ENCODE measurements at places on chromosomes 4 and X.

- no peaks in the 10 kb centered on the region for H3K27me3 ChIP-seq
- H3K36me3 ChIP-seq: peaks cover 5% of the 10 kb centered on the region
- peaks cover 25% of the 10 kb centered on the region for H3K4me1 ChIP-seq
- H3K4me3 ChIP-seq: peak within 1 kb of the TSS; percentile 100
Observed at GRCh38 chrX:47193475-47194193, at the start of gene UBA1. UBA1 (plus strand) TSS chrX:47193829; CDS start chrX:47198803, 4,974 bp downstream.

DNA sequence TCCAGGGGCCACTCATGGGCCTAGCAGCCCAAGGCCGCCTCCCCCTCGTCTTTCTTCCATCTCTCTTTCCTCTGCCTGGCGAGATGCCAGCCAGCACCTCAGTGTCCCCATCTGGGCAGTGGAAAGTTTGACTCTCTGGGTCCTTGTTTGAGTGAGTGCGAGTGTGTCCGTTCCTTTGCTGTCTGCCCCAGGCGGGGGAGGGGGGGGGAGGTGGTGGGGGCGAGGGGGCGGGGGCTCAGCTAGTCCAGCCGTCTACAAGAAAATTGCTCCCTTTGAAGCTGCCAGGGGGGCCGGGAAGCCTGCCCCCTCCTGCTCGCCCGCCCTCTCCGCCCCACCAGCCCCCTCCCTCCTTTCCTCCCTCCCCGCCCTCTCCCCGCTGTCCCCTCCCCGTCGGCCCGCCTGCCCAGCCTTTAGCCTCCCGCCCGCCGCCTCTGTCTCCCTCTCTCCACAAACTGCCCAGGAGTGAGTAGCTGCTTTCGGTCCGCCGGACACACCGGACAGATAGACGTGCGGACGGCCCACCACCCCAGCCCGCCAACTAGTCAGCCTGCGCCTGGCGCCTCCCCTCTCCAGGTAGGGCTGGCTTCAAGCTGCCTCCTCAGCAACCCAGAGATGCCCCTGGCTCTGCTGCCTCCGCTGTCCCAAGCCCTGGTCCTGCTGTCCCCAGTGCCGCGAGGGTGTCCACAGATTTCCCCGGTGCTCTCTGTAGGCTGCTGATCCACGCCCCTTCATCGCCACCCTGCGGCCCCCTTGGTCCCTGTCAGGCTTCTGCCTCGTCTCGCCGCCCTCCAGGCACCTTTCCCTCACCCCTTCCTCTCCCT lies at the start of gene BGN:
TSS of gene BGN (plus strand) at position 440 of the 821 bp plus-strand sequence. CDS start 9,652 bp downstream, outside the sequence.
- no peaks in the 10 kb centered on the region for H3K4me1 ChIP-seq
- no peak within 1 kb of the TSS for H3K4me3 ChIP-seq
- H3K36me3 ChIP-seq: no peaks in the 10 kb centered on the region
- no peak for DNase-seq
- no peak within 1 kb of the TSS for H3K27ac ChIP-seq

DNA sequence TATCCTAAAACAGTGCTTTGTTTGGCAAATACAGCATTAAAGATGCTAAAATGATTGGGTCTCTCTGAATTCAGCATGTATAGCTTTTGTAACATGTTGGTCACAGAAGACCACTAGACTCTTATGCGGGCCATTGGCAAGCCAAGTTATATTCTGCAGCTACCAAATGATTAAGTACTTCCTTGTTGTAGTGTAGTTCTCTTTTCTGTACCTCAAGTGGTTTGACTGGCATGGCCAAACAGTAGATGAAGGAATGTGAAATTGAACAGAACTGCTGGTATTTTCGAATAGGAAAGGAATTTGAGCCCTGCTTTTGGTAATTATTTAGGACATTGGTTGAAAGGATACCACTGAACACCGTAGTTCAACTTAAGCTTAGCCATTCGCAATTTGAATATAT lies 193.9 kb upstream of the GPC4 start:
- no peak for DNase-seq
- peaks cover 3% of the 10 kb centered on the region for H3K27me3 ChIP-seq
- H3K27ac ChIP-seq: no peak overlapping the region
- H3K4me3 ChIP-seq: no peak overlapping the region

DNA sequence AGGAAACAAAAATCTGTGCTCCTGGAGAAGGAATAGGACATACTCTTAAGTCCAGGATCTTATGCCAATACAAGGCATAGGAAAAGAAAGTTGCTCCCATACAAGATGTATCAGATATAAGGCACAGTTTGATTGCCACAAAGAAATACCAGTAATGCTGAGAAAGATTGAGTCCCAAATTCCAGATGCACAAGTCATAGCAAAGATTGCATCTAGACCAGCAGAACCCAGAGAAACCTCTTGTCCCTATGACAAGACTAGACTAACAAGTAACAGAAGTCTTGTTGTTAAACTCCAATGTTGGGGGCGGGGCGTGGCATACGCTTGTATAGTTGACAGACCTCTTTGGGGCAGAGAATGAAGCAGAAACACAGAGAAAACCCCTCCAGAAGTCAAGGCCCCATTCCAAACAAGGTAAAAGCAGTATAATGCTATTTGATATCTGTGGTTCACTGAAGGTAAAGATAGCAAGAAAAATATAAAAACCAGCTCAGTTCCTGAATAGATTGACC lies 671.5 kb upstream of the GRIA3 start:
- no peak for DNase-seq
- H3K36me3 ChIP-seq: no peaks in the 10 kb centered on the region
- no peaks in the 10 kb centered on the region for H3K4me1 ChIP-seq

DNA sequence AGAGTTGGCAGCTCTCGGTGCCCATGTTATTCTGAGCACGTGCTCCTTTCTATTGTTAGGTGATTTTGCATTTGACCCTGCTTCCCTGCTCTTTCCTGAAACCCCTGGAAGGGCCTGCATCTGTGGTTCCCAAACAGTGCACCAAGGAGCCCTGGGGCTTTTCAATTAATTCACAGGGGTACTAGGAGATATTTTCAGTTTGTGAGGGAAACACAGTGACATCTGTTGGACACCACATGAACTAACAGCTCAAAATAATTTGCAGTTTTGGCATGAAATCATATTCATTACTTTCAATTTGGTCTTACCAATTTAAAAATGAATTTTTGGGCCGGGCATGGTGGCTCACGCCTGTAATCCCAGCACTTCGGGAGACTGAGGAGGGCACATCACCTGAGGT lies 156.6 kb downstream of the GATB start:
- no peaks in the 10 kb centered on the region for H3K27me3 ChIP-seq
- DNase-seq: no peak
- no peak overlapping the region for H3K4me3 ChIP-seq
- H3K27ac ChIP-seq: no peak overlapping the region
- peaks cover 3% of the 10 kb centered on the region for H3K4me1 ChIP-seq
- no peaks in the 10 kb centered on the region for H3K36me3 ChIP-seq

DNA sequence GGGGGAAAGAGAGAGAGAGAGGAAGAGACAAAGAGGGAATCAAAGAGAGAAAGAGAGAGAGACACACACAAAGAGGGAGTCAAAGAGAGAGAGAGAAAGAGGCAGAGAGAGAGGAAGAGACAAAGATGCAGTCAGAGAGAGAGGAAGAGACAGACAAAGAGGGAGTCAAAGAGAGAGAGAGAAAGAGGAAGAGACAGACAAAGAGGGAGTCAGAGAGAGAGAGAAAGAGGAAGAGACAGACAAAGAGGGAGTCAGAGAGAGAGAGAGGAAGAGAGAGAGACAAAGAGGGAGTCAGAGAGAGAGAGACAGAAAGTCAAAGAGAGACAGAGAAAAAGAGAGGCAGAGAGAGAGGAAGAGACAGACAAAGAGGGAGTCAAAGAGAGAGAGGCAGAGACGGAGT lies 45.5 kb downstream of the MAGEA9 start:
- no peak overlapping the region for H3K4me3 ChIP-seq
- H3K4me1 ChIP-seq: peaks cover 10% of the 10 kb centered on the region
- H3K27me3 ChIP-seq: peaks cover 2% of the 10 kb centered on the region
- DNase-seq: no peak
- H3K27ac ChIP-seq: no peak overlapping the region
- no peaks in the 10 kb centered on the region for H3K36me3 ChIP-seq

GRCh38 chr4:168150420-168151050 lies 58.2 kb downstream of the ANXA10 start:
- H3K4me1 ChIP-seq: peaks cover 7% of the 10 kb centered on the region
- no peak overlapping the region for H3K4me3 ChIP-seq
- no peak overlapping the region for H3K27ac ChIP-seq
- H3K36me3 ChIP-seq: no peaks in the 10 kb centered on the region
- no peak for DNase-seq

DNA sequence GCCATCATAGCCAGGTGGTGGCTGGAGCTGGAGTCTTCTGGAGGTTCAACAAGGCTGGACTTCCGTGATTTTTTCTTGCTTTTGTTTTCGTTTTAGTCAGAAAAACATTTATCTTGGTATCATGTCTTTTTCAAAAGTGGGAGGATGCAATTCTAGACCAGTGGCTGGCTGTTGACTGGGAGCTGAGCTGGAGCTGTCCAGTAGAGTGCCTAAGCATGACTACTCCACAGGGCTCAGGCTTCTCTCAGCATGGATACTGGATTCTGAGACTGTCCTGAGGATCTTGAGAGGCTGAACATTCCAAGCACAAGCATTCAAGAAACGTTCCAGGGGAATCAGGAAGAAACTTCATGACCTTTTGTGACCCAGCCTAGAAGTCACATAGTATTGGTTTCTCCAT lies 598.1 kb downstream of the MID1IP1 start:
- no peak overlapping the region for H3K27ac ChIP-seq
- H3K4me3 ChIP-seq: no peak overlapping the region
- no peaks in the 10 kb centered on the region for H3K4me1 ChIP-seq

DNA sequence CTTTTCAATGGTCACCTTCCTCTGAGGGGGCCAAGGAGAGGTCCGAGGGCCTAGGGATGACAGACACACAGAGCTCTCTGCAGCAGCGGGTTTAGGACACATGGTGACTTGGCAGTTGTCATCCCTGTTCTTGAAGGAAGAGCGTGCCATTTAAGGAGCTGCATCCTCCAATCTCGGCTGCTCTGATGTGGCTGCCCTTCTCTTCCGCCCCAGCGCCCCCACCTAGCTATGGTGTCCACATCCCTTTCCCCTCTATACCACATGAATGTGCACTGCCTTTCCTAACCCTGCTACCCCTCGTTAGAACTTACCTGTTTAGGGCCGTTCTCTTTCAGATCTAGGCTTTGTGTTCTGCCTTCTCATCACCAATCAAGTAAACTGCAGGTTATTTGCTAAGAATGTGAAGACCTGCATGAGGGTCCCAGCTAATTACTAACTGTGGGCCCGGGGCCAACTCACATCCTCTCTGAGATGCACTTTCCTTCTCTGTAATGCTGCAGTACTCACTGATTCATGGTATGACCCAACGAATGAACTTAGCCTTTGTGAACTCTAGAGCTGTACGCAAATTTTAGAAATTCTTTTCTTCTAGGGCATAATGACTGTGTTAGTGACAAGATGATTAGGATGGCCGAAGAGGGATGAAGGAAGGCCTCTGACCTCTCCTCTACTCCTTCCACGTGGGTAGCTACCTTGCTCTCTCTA lies 38.2 kb downstream of the CHST7 start:
- H3K27ac ChIP-seq: no peak overlapping the region
- H3K4me1 ChIP-seq: peaks cover 25% of the 10 kb centered on the region
- peaks cover 38% of the 10 kb centered on the region for H3K27me3 ChIP-seq
- peak overlapping the region; percentile 20 for H3K4me3 ChIP-seq

DNA sequence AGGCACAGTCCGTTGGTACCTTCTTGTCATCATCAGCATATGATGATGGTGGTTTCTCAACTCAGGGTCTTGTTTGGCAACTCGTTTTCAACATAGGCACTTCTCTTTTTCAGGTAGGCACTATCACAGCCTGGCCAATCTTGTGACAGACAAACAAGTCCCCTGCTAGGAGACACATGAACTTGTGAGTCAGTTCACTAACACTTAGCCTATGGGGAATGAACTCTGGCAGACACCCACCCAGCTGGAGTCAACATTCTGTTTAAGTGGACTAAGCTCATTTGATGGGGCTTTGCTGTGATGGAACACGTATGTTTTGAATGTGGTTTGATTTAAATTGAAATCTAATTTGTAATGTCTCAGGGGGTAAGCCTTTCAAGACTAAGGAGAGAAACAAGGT lies 100.7 kb upstream of the MAMLD1 start:
- no peaks in the 10 kb centered on the region for H3K36me3 ChIP-seq
- no peak overlapping the region for H3K4me3 ChIP-seq
- DNase-seq: no peak
- no peaks in the 10 kb centered on the region for H3K4me1 ChIP-seq

- DNase-seq: no peak
- peak overlapping the region; percentile 93 for H3K27ac ChIP-seq
- H3K36me3 ChIP-seq: no peaks in the 10 kb centered on the region
- peak overlapping the region; percentile 86 for H3K4me3 ChIP-seq
Observed at GRCh38 chrX:46447384-46447783, 97.8 kb downstream of the ZNF674 start.

- H3K36me3 ChIP-seq: no peaks in the 10 kb centered on the region
- H3K27ac ChIP-seq: no peak overlapping the region
- no peaks in the 10 kb centered on the region for H3K4me1 ChIP-seq
- no peak for DNase-seq
- no peak overlapping the region for H3K4me3 ChIP-seq
Observed at GRCh38 chr4:30172416-30172815, 547.8 kb upstream of the PCDH7 start.

DNA sequence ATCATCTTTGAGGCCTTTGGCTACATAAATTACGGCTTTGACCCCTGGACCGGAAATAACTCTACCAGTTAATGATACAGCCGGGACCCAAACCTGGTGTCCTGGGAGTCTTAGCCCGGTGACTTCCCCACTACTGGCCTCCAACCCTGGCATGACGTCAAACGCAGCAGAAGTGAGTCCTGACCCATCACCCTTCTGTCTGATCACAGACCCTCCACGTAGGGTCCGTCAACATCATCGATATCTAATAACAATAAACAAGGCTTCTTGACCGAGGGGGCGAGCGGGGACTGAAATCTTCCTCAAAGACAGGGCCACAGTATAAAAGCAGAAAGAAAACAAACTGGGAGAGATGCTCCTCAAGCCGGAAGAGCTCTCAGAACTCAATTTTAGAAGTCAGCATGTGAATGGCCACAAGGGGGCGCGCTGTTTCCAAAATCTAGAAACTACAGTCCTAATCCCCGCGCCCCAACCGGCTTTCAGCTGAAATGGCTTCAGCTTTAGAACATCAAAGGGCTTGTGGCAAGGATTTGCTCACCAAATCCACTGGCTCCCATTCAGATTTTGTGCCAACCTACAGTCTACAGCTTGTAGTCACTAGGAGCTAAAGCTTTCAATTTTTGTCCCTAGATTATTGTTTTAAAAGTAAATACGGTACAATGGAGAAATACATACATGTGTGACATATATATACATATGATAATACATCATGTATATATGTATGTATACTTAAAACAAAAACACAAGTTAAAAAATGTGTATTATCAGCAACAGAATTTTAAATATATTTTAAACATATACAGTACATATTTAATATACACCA lies 46.4 kb upstream of the ENPP6 start:
- no peaks in the 10 kb centered on the region for H3K36me3 ChIP-seq
- H3K27ac ChIP-seq: peak overlapping the region; percentile 19
- peaks cover 26% of the 10 kb centered on the region for H3K4me1 ChIP-seq

- H3K27me3 ChIP-seq: no peaks in the 10 kb centered on the region
- no peak for DNase-seq
- peaks cover 2% of the 10 kb centered on the region for H3K36me3 ChIP-seq
- peaks cover 4% of the 10 kb centered on the region for H3K4me1 ChIP-seq
Observed at GRCh38 chr4:7807351-7807921, 132.2 kb downstream of the AFAP1 start.

DNA sequence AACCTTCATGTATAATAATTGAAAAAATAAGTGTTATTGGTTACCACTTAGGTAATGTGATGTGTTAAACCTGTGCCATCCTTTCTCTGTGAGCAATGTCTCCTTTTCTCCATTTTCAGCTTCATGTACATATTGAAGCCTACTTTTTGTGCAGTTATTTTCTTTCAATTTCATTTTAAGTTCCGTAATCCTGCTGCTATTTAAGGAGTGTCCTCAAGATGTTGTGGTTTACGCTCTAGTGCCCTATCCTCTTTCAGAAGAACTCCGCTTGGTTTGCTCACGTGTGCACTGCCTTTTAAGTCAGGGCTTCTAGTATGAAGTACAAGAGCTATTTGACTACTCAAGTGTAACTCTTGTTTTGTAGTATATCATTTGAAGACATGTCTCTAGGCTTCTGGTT lies 2253.2 kb upstream of the TENM3 start:
- no peaks in the 10 kb centered on the region for H3K4me1 ChIP-seq
- H3K36me3 ChIP-seq: no peaks in the 10 kb centered on the region
- DNase-seq: no peak

Data from naive thymus-derived CD8-positive, alpha-beta T cell (primary cell).